ENCODE measurements at places on chromosomes 5 and 9.

- no peak for DNase-seq
Observed at GRCh38 chr5:154674029-154674428, 81.1 kb upstream of the LARP1 start.

DNA sequence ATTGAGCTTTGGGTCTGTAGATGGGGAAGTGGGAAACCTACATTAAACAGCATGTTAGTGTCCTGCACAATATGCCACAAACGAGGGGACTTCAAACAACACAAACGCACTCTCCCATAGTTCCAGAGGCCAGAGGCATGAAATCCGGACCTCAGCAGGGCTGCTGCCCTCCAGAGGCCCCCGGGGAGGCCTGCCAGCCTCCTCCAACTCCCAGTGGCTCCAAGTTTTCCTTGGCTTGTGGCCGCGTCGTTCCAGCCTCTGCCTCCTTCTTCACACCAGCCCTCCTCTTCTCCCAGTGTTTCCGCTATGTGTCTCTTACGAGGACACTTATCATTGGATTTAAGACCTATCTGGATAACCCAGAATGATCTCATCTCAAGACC is 13.3 kb upstream of the COL5A1 start:
- no peak for DNase-seq

GRCh38 chr5:821504-821903 is 29.3 kb downstream of the ZDHHC11 start:
- DNase-seq, result no peak

DNA sequence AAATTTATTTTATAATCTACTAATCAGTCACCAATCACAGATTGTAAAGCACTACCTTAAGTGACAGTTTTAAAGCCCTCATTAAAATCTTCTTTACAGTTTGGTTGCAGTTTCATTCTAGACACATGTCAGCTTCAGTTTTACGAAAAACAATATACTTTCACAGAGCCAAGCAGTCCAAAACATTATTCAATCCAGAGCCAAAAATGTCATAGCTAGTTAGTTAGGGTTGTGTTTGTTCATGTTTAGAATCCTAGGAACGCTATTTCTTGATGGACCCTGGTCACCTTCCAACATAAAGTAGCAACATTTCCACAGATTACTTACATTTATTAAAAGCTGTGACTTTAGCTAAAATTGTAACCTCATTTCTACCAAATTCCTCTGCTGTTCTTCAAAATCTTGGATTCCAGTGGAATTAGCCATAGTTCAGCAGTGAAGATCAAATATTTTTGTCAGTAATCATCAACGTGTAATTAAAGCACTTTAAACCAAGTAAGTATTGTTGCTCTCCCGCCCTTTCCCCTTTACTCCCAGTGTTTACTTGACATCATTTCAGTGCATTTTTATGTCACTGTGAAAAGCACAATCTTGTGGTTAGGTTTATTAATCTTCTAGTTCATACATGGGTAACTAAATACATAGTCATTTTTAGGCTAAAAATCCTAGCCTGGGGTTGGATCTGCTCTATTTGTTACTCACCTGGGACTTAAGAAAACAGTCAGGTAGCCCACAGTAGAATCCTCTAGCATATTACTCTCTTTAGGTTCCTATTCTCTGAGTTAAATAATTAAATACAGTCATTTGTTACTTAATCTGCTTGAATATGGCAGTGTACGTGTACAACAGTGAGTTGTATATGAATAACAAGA is 74.3 kb downstream of the NIPBL start:
- no peak for DNase-seq

DNA sequence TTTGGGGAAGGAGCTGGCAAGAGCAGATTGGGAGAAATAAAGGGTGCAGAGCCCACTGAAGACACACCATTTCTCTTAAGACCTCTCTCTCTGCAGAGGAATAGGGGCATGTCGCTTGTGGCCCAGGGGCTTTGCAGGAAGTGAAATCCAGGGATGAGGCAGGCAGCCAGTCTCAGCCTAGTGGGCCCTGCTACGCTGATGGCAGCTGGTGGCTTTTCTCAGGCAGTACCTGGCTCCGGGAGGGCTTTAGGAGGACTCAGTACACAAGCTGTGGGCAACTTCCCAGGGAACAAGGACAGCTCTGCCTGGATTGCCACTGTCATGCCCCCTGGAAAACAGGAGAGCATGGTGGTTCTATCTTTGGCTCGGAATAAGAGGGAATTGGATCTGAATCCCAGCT is 76.2 kb upstream of the NEURL1B start:
- DNase-seq, result no peak

DNA sequence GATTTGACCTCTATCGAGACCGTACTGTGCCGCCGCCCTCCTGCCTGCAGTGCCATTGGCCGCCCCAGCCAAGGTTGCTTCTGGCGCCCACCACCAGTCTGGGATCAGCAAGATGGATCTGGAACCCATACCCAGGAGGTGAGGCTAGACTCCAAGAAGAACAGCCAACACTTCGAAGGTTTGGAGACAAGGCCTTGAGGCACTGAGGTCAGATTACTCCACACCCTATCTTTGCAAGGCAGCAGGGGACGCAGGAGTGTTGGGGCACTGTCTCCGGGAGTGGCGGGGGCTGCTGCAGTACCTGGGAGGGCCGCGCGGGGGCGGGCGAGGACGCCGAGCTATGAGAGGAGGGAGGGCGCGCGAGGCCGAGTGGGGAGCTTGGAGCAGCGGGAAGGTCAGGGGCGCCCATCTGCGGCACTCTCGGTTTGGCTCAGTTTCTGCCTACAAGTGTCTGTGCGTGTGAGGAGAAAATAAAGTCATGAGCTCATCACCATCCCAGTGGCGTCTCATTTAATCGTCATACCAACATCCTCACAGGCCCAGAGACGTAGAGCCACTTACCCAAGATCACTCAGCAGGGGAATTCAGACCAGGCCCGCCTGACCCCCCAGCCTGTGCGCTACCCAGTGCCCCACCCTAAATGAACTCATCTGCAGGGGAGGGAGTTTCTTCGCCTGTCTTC is 20.5 kb upstream of the PSD2 start:
- DNase-seq, result peak; percentile 43

- no peak for DNase-seq
Observed at GRCh38 chr5:173232499-173233346, 2.3 kb downstream of the NKX2-5 start.

DNA sequence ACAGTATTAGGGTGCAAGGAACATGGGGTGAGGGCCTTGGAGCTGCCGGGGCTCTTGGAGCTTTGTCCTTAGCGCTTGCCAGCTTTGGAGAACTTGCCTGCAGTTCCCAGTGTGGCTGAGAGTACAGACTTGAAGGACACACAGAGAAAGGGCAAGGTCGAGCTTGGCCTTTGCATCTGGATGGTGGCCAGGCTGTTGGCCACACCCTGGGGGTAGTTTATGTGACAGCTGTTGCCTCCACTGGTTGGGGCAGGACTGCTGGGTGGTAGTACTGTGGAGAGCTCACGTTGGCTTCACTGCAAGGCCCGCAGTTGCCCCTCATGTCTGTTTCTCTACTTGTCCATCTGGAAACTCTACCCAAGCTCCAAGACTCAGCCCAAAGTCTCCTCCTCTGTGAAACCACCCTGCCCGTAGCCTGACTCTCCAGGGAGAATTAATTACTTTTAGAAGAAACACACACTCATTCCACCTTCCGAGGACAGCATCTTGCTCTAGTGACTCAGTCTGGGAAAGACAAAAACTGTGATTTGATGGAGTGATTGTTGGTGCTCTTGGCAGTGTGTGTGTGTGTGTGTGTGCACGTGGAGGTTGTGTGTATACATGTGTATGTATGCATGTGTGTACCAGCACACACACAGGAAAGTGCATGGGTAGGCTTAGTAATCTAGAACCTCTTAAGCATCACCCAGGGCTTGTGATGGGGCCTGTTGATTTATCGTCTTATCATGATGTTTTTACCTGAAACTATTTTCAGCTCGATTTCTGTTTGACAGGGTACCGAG is 57.8 kb downstream of the TENT4A start:
- DNase-seq, result no peak

- no peak for DNase-seq
Observed at GRCh38 chr5:96911139-96911538, 24.7 kb upstream of the LNPEP start.

DNA sequence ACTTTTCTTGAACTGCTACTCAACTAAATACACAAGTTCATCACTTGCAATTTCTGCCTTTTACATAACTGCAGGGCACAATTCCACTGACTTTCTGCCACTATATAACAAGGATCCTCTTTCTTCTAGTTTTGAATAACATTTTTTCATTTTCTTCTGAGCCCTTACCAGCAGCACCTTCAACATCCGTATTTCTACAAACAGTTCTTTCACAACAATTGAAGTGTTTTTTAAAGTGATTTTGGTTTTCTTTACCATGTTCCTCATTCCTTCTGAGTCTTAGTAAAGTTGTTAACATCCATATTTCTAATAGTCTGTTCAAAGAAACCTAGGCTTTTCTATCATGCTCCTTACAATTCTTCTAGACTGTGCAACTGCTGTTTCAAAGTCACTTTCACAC is 127.2 kb upstream of the PITX1 start:
- no peak for DNase-seq

GRCh38 chr5:177537389-177538361 is 16.7 kb downstream of the FAM193B start:
- DNase-seq, result no peak

DNA sequence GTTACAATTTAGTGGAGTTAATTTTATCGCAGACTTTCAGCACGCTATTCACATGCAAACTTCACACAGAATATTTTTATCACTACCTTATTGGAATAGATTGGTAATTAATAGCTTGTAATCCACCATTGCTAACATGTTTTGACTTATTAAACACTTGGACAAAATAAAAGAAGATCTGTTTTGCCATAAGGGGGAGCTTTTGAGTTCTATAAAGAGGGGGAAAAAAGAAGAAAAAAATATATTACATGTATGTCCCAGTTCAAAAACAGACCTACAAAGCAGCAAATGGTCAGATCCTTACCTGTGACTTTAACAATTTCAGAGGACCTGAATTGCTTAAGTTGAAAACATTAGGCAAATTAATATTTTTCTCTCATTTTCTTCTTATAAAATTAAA is 1.2 kb upstream of the PAPPA start:
- DNase-seq, result no peak

DNA sequence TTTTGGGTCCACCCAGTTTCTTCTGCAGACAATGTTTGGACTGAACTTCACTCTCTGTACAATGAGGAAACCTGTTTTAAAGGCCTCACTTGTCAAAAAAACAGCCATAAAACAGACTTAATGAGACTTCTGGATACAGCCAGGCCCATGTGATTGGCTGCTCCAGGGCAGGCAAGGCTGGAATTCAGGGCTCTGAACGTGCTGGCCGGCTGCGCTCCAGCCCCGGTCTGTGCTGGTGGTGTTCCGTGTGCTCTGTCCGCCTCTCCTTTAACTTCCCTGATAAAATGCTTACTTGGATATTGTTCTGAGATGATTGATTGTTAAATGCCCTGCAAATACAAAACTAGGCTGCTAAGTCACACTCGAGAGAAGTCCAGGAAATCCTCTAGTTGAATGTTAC is 131.2 kb upstream of the KLF4 start:
- DNase-seq, result no peak

- DNase-seq, result no peak
Observed at GRCh38 chr9:35658968-35659220, 802 bp downstream of the CCDC107 start.

DNA sequence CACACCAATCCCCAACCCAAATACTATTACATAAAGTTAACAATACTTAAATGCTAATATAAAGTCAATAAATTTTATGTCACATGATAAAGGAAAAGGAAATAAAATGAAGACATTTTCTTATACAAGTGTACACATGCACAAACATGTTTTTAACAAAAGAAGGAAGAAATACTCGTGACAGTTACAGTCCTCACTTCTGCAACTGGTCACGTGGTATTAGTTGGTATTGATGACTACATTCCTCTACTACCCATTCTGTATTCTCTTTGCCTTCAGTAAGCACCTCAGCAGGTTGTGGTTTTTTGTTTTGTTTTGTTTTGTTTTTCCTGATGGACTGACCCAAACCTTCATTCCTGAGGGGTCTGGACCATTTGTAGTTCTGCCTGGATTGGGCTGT is 176.9 kb upstream of the CCNH start:
- no peak for DNase-seq

DNA sequence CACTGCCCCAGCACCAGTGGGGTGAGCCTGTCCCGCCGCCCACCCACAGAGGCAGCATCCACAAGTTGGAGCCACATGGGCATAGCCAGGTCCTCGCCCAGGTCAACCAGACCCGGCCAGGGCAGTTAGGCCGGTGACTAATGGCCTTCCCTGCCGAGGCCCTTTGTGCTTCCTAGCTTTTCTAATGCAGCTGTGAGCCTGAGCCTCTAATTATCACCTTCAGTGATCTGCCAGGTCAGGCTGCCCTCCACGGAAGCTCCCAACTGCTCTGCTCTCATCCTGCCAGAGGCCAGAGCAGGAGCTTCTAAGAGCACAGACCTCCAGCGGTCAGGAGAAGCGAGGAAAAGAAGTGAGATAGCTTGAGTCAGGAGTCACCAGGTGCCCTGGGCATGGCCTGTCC is 87.1 kb upstream of the PPP1R26 start:
- DNase-seq, result no peak

- DNase-seq, result no peak
Observed at GRCh38 chr5:119897537-119898370, 268.4 kb downstream of the FAM170A start.

- DNase-seq, result no peak
Observed at GRCh38 chr9:32348106-32348695, 36.2 kb upstream of the ACO1 start.

- no peak for DNase-seq
Observed at GRCh38 chr9:18185196-18185595, 288.8 kb upstream of the ADAMTSL1 start.

DNA sequence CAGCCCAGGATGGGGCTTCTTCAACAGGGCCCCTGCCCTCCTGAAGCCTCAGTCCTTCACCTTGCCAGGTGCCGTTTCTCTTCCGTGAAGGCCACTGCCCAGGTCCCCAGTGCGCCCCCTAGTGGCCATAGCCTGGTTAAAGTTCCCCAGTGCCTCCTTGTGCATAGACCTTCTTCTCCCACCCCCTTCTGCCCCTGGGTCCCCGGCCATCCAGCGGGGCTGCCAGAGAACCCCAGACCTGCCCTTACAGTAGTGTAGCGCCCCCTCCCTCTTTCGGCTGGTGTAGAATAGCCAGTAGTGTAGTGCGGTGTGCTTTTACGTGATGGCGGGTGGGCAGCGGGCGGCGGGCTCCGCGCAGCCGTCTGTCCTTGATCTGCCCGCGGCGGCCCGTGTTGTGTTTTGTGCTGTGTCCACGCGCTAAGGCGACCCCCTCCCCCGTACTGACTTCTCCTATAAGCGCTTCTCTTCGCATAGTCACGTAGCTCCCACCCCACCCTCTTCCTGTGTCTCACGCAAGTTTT is 23.6 kb downstream of the PCDHGC5 start:
- peak; percentile 84 for DNase-seq

GRCh38 chr5:55219770-55220169 is 7.3 kb downstream of the MCIDAS start:
- no peak for DNase-seq

GRCh38 chr5:180960209-180960608 is 28.4 kb upstream of the BTNL3 start:
- no peak for DNase-seq
